ENCODE measurements at places on chromosomes 2 and 18. TPM values are rescaled to one million over a fixed set of nuclear protein-coding genes. Genes with fewer than 3 reads are reported as not detected.

Gene SPTBN1
- 138 TPM for total RNA-seq

Gene ERICH2
- total RNA-seq = 0.42 TPM

DNA sequence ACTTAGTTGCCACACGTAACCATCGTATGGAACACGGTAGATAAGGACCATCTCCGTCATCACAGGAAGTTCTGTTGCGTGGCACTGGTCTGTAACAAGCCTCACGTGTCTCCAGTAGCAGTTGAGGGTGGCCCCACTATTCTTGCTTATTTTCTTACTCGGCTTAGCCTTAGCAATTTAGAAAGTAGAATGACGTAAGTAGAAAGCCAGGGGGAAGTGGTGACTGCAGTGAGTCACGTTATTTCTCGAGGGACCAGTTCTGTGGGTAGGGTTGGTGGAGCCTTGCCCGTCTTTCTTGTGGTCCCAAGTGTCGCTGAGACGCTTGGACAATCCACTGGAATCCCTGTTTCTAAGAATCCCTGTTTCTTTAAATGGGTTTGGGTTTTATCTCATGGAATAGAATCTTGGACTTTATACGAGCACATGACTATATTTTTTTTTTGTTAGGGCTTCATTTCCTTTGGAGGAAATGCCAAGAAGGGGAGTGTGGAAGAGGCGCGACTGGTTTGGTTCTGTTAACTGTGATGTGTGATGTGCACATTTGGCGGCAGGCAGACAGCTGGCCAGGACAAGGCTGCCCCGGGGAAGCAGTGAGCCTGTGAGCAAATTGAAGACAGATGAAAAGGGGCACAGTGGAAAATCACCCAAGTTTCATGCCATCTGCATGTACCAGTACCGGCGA lies 96.2 kb downstream of the CABLES1 start:
- DNase-seq = no peak

DNA sequence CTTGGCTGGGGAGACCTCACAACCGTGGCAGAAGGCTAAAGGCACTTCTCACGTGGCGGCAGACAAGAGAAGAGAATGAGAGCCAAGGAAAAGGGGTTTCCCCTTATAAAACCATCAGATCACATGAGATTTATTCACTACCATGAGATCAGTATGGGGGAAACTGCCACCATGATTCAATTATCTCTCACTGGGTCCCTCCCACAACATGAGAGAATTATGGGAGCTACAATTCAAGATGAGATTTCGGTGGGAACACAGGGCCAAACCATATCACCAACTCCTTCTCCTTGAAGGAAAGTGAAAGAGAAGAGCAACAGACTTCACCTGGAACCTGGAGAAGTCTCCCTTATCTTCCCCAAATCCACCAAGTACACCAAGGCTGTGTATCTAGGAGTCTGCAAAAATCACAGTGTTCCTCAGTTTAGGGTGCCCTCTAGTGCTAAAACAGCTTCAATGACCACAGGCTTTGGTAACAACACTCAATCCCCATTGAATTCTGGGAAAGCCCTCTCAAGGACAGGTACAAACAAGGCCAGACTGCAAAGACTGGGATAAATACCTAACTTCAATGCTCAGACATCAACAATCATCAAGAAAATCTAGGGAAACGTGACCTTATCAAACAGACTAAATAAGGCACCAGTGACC lies 148.8 kb upstream of the SRD5A2 start:
- DNase-seq = peak; percentile 55

All from HT-29 (cell line).